ENCODE measurements at places on chromosomes 5 and 9.

GRCh38 chr5:66812291-66812690, 216.1 kb downstream of the MAST4 start:
- DNase-seq = no peak

DNA sequence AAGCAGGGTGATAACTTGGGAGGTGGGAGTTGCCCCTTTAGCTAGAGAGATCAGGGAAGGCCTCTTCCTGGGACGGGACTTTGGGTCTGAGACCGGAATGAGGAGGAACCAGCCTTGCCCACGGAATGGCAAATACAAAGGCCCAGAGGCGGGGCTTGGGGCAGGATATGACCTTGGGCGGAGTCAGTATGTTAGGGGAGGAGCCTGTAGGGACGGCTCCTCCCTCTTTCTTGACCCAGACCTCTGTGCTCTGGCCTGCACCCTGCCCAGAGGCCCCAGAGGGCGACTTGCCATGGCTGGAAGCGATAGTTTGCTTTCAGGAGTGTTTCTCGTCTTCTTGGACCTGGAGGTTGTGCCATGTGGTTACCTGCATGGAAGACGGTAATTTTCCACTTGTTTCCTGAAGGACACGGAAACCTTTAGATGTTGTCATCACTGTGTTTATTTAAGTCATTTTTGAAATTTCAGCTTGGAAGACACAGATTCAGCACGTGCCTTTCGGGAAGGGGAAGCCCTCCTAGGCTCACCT, 85.6 kb downstream of the DAB2IP start:
- DNase-seq = no peak

DNA sequence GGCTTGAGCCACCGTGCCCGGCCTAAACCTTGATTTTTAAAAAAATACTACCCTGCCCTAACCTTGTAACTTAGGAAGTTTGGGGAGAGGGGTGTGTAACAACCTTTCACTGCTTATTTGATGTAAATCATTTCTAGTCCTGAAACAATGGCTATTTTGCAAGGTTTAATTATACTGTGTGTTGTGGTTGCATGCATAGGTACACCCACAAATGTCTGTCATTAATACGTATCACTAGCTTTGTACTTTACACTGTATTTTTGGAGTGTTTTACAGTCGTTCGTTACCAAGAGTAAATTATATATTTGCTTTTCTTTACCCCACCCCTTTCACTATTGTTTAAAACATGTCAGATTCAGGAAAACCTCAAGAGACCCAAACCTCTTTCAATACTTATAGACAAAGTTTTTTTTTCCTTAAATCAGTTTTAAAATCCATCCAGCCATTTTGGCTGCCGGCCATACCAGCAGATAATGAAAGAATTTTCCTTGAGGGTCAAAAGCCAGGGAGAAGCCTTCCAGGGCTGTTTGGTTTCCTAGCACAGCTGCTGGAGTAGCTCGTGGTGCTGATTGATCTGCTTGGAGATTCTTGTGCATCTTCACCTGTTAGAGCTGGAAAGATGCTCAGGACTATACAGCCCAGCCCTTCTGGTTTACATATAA, 50.7 kb downstream of the DOCK8 start:
- no peak for DNase-seq

DNA sequence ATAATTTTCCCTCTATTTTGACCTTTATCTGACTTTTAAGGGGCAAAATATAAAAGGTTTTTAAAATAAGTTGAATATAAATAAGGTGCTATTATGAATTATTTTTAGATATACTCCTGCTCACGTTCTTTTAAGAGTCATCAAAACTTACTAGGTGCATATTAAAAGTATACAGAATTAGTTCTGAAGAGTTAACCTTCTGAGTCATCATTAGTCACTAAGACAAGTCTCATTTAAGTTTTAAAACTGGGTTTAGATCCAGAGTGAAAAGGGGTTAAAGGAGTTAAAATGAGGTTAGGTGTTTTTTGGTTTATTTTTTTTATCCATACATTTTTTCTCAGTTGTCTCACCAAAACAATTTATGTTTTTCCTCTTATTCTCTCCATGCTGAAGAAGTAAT, 41.7 kb downstream of the SMIM15 start:
- no peak for DNase-seq

- DNase-seq = no peak
Observed at GRCh38 chr5:100779669-100780375, 123.3 kb downstream of the ST8SIA4 start.

DNA sequence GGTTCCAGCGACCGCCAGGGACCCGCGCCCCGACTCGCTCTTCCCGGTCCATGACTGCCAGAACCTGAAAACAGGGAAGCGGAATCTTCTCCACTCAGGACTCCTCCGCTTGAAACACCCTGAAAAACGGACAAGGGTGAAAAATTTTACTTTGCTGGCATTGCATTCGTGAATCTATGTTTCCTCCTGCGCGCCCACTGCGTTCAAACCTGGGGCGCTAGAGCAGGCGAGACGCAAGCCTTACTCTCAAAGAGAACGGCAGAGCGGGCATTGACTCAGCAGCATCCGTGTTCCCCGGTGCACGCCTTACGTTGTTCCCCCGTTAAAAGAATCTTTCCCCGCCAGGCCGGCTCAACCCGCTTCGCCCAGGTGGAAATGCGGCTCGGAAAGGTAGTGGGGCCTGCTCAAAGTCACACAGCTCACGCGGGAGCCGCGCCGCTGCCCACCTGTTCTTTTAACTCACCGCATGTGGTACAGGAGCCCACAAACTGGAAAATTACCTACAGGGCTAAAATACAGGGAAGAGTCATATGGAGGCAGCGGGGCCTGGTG, 999 bp upstream of the DRD1 start:
- no peak for DNase-seq

Data from naive thymus-derived CD4-positive, alpha-beta T cell (primary cell).